ENCODE measurements at places on chromosomes 12 and 14.
A peak's percentile ranks its signal among the peaks of the same experiment; 100 is the strongest.

GRCh38 chr12:21725731-21726130 is 48.8 kb downstream of the KCNJ8 start:
- ATAC-seq = no peak

GRCh38 chr12:81958406-81958805 is 199.3 kb upstream of the PPFIA2 start:
- no peak for ATAC-seq

GRCh38 chr14:101733211-101733610 is 28.3 kb upstream of the PPP2R5C start:
- ATAC-seq = no peak

DNA sequence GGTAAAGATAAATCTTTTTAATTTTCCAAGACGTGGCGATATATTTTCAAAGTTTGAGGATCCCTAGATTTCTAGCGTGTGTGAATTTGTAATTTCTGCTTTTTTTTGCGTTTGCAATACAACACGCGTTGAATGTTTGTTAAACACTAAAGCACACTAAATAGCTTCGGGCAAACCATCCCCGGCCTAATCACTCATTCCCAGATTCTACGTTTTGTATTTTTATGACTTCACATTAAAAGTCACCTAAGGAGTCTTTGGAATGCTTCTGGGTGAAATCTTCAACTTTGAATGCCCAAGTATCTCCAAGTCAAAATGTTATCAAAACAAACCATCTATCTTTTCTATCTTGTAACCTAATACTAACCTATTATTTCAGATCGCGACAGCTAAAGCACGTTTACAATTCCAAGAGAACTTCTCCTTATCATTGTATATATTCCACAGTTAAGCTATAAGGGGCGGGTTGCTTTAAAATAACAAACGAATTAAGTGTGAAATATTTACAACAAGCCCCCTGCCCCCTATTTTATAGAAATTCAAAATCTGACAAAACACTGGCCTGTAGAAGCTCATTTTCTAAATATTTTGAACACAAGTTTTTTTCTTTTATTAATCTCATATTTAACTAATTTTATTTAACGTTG is 1.1 kb downstream of the ALX1 start:
- no peak for ATAC-seq

DNA sequence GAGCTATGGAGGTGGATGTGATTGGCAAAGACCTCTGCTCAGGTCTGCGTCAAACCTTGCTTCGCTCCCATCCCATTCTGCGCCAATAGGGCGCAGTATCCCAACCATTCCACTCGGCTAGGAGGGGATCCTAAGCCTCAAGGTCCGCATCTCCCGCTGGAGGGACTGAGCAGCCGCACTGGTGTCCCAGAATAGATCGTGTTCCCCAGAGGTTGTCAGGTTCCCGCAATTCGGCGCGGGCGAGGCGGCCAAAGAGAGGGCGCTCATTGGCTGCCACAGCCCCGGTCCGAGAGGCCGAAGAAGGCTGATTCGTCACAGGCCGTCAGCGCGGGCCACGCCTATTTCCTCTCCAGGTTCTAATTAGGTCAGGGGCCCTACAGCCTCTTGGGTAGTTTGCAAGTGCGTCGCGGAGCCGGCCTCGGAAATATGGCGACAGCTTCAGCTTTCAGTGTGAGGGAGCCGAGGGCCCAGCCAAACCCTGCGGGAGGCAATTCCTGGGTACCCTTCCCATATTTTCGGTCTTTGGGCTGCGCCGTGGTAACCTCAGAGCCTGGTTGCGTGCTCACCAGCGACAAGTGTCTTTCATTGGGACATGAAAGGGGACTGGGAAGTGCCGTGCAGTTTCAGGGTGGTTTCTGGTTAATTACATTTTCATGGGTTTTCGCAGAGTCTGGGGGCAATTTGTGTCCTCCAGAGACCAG is 5.0 kb downstream of the OR10AD1 start:
- ATAC-seq = peak; percentile 99

DNA sequence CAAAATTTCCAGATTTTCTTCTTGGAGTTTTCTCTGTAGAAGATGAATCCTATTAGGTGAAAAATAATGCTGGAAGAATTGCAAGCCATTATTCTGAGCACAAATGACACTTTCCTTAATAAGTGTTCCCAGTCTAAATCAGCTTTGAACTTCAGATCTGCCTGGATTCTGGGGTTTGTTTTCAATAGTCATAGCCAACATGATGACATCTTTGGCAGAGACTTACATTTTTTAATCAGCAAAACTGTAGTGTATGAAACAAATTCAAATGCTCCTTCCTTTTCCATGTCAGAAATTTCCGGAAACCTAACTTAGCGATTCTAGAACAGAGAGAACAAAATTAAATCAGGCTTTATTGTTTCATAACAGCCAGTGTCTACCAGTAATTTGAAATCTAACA is 88.5 kb downstream of the TSPAN8 start:
- ATAC-seq = no peak

DNA sequence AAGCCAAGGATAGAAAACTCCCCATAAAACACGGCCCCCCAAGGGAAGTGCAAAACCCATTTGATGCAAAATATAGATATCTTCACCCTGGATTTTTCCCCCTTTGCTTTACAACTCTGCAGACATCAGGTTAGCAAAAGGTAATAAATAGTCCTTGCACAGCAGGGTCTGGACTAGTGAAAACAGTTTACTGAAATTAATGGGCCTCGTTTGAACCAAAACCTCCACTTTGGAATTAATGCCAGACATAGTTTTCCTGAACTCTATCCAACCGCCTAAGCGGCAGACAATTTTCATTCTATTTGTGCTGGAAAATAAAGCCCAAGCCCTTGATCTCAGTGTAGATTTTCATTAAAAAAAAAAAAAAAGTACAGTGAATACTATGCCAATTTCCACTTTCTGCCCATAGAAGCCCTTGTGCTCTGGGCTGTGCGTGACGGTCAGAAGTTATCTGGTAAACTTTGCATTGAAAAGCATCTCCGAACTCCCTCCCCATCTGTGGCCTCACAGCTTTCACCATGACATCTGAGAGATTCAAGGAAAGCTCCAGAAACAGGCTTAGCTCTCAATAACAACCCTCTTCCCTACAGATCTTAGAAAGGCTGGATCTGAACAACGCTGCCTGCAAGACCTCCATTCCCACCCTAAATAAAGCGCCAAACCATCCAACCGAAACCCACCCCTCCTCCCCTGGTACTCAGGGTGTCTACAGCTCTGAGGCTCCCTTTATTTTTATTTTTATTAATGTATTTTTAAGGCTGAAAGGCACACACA is 11.0 kb upstream of the IRF2BPL start:
- ATAC-seq = no peak

DNA sequence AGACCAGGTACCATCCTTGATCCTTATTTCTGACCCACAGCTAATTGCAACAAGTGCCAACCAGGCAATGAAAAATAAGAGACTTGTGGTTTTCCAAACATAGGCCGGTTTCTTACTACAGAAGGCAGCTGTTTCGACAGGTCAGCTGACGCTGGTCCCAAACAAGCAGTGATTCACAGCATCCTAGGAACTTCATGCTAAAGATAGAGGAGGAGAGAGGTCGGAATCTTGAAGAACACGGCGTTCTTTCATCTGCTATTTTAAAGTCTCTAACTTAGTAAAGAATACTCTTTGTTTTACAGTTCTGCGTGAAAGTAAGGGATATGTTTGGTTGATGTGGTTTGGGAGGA is 28.1 kb upstream of the ADGRD1 start:
- ATAC-seq = no peak

- ATAC-seq = no peak
These were observed 71.8 kb downstream of the NPAS3 start for GRCh38 chr14:33010495-33010894.

All from activated CD4-positive, CD25-positive, alpha-beta regulatory T cell treated with anti-CD3 and anti-CD28 coated beads, Interleukin-2, amount 50 U/mL, for 24 hours (primary cell).